ENCODE measurements at places on chromosomes 2 and 18. TPM values are rescaled to one million over a fixed set of nuclear protein-coding genes. Genes with fewer than 3 reads are reported as not detected.

DNA sequence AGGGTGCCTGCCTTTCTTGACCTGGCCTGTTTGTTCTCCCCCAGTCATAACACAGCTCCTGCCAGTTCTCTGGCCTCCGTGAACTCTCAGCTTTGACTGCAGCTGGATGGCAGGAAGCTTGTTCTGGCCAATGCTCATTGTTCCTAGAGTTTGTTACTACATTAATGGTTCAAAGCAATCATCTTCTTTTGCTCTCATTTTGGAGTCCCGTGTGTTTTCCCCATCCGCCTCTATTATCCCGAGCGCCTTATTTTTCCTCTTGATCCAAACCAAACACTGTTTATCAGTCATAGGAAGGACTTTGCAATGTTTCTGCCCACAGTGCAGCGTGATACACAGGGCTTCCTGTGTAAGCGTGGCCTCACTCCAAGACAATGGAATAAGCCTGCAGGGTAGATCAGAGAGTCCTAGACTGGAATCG, 184.3 kb upstream of the APCDD1 start:
- no peaks in the 10 kb centered on the region for H3K36me3 ChIP-seq
- no peak overlapping the region for H3K4me3 ChIP-seq
- H3K4me1 ChIP-seq = peaks cover 22% of the 10 kb centered on the region
- H3K27ac ChIP-seq = peak overlapping the region; percentile 73
- peak; percentile 37 for DNase-seq

DNA sequence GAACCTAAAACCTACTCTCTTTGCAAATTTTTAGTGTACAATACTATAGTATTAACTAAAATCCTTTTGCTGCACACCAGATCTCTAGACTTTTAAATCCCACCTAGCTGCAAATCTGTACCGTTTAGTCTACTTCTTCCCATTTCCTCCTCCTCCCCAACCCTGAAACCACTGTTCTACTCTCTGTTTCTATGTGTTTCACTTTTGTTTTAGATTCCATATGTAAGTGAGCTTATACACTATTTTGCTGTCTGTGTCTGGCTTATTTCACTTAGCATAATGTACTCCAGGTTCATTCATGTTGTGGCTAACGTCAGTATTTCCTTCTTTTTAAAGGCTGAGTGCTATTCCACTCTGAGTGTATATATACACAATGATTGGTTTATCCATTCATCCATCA, 18.4 kb upstream of the DSC2 start:
- H3K27ac ChIP-seq = no peak overlapping the region
- H3K4me3 ChIP-seq = no peak overlapping the region
- DNase-seq = no peak
- H3K27me3 ChIP-seq = no peaks in the 10 kb centered on the region
- H3K36me3 ChIP-seq = no peaks in the 10 kb centered on the region

DNA sequence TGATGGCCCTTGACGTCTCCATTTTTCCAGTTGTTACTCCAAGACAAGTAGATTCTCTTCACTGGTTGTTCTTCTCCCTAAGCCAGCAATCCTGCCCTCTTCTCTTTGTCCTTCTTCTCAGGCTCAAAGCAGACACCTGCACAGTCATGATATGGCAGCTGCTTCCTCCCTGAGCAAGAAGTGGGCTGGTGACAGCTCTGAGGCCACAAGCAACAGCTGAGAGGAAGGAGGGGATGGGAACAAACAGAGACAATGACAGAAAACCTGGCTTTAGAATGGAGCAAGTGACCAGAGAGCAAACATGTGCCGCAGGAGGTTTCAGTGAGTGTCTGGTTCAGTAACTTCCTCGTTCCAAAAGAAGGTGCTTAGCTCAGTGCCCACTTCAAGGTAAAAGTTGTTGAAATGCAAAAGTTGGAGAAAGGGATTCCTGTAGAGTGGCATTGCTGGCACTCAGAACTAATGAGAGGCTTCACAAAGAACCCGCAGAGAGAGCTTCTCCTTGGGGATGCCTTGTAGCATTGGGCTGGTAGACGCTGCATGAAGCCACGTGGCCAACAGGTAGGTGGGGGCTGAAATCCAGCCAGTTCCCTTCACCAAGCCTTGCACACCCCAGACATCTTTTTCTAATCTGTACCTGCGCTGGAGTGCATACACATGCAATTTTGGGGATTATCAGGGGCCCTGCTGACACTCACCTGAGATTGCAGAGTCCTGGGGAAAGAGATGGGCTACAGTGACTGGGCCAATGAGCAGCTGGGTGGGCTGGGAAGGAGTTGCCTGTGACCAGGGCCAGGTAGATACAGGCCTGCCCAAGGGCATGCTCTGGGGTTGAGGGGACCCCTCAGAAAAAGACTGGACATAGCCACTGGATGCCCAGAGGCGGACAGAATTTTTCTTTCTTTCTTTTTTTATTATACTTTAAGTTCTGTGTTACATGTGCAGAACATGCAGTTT, 153.3 kb upstream of the RAB12 start:
- H3K4me3 ChIP-seq = no peak overlapping the region
- no peak overlapping the region for H3K27ac ChIP-seq
- no peaks in the 10 kb centered on the region for H3K36me3 ChIP-seq

The KCNJ3 gene
- 4.2 TPM for total RNA-seq

The CLHC1 gene
- total RNA-seq = 7.5 TPM

The VWC2L gene
- not detected for total RNA-seq

The CYP20A1 gene
- total RNA-seq = 11.9 TPM

The HOXD13 gene
- total RNA-seq = not detected

All from left ventricle myocardium inferior (tissue), 1 donor.